ENCODE measurements at places on chromosomes 2 and 18.

GRCh38 chr2:61416871-61417645, 53.8 kb downstream of the USP34 start:
- no peak for DNase-seq

GRCh38 chr18:46167971-46168370, 63.8 kb downstream of the HAUS1 start:
- peak; percentile 30 for DNase-seq

- no peak for DNase-seq
These were observed 31.9 kb upstream of the CASP8 start for GRCh38 chr2:201228271-201228911.

GRCh38 chr2:102770506-102770905, 8.7 kb downstream of the TMEM182 start:
- DNase-seq: no peak

DNA sequence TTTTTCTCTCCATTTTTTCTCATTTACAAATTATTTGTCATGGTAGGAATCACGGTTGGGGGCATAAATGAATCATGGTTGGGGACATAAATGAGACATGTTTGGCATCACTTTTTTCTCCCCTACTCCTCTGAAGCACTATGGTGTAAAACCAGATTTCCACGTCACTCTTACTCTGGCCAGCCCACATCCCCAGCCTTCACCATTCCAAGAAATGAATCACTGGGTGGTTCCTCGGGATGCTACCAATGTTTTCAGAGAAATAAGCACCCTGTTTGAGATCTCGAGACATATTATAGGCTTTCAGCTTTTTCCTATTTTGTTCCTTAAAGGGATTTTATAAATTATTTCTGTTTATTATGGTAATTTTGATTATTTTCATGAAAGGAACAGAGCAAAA, 155.0 kb upstream of the SLC8A1 start:
- DNase-seq: no peak

- no peak for DNase-seq
These were observed 156.9 kb downstream of the CCDC102B start for GRCh38 chr18:68954738-68955137.

DNA sequence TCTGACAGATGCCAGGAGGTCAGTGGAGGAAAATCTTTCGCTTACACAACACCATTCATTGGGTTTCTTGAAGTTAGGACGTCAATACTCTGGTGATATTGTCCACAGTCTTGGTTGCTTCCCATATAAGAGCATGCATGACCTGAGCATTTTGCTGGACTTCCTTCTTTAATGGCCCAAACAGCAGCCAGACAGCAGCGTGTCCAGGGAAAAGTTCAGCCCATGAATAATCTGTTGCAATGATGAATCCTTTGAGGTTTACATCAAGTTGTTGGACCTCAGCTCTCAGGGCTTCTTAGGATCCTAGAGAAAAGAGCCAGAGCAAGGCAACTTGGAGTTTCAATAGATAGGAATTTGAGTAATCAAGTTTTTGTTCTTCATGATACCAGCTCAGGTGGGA, 155.6 kb upstream of the MGAT5 start:
- DNase-seq: no peak

GRCh38 chr2:229133155-229133772, 137.8 kb downstream of the PID1 start:
- no peak for DNase-seq

GRCh38 chr2:141714496-141714895, 416.3 kb downstream of the LRP1B start:
- DNase-seq: no peak

DNA sequence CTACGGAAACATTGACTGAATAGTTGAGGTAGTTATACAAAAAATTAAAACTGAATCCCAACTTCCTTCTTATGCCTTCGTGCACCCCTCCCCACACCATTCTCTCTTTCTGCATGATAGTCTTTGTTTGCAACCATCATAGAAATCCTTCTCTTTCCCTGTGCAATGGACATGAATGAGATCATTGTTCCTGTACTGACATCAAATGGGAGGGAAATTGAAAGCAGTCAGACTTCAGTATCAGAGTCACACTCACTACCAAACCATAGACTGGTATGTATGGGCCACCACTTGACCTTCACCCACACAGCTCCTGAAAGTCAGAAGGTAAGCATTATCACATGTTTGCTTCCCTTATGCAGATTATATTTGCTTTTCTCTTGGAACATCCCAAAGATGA, 782.8 kb downstream of the BCL11A start:
- no peak for DNase-seq

GRCh38 chr2:208297961-208298360, 31.9 kb downstream of the PIKFYVE start:
- DNase-seq: no peak

DNA sequence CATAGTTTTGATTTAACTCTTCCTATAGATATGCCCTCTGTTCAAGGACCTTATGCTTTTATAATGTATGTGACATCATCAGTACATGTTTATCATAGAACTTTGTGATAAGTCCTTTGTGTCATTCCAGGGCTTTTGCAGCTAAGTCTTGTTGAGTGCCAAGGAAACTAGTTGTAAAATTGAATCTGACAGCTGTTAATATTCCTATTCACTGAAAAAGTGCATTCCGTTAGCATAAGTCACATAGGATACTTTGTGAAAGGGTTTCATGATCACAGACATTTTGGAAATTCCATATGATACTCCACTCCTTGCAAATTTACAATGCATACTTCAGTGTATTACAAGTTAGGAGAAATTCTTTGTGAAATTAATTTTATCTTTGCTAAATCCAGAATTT, 503.4 kb downstream of the CCDC85A start:
- DNase-seq: no peak

DNA sequence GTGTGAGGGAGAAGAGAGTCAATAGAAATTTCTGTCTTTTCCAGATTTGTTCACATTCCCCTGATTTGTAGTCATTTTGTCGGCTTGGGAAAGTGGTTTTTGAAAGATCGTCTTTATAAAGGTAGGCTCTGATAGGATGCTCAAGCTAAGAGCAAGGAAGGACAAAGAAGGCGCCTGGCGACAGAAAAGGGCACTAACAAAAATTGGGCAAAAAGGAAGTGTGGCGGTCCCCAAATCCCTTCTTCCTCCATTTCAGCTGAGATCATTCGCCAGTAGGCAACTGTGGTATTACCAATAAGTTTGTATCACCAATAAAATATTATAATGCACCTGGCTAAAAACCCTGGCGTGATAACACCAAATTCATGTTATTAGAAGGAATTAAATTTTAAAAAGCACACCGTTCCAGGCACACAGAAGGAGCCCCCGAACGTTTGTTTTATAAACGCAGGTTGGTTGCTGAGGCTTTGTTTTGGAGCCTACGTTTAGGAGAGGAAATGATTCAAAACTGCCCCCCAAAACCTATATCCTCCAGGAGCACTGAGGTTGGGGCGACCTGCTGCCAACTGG, 756 bp upstream of the PTPN4 start:
- no peak for DNase-seq

- peak; percentile 36 for DNase-seq
These were observed 104.4 kb upstream of the STK17B start for GRCh38 chr2:196275646-196276352.

- no peak for DNase-seq
These were observed 11.8 kb downstream of the RTN4 start for GRCh38 chr2:55038428-55038827.

DNA sequence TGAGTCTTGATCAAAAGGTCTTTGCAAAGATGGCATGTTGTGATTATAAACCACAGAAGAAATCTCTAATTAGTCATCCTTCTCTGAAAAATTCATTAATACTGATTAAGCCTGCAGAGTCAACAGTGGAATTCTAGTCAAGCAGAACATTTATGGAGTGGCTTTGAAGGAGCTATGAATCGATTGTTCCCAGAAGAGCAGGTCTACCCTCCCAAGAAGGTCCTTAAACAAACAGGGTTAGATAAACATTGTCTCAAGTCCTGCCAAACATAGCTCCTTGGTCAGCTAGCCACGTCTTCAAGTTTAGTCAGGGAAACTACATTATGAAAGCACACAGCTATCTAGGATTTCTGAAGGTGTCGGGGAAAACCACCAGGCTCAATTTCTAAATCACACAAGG, 88.9 kb downstream of the ITGA4 start:
- DNase-seq: no peak

GRCh38 chr2:10080536-10081304, 509 bp upstream of the CYS1 start:
- peak; percentile 38 for DNase-seq

GRCh38 chr2:130920415-130921163, 83.9 kb downstream of the ARHGEF4 start:
- peak; percentile 62 for DNase-seq

- no peak for DNase-seq
These were observed 18.5 kb upstream of the TMEM178A start for GRCh38 chr2:39647104-39647765.

- no peak for DNase-seq
These were observed 33.1 kb downstream of the SEC11C start for GRCh38 chr18:59172664-59173249.

DNA sequence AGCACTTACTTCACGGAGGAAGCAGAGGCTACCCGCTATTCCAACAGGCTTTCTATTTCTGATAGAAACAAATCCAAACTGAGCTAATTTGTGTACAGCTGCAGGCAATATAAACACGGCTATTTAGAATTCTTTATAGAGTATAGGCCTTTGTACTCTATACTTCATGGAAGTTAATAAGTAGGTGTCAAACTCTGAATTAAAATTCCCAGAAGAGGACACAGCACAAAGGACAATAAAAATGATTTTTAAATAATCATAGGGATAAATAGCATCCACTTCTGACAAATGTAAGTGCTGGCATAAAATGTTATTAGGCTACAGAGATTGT, 261.5 kb downstream of the AFF3 start:
- no peak for DNase-seq

DNA sequence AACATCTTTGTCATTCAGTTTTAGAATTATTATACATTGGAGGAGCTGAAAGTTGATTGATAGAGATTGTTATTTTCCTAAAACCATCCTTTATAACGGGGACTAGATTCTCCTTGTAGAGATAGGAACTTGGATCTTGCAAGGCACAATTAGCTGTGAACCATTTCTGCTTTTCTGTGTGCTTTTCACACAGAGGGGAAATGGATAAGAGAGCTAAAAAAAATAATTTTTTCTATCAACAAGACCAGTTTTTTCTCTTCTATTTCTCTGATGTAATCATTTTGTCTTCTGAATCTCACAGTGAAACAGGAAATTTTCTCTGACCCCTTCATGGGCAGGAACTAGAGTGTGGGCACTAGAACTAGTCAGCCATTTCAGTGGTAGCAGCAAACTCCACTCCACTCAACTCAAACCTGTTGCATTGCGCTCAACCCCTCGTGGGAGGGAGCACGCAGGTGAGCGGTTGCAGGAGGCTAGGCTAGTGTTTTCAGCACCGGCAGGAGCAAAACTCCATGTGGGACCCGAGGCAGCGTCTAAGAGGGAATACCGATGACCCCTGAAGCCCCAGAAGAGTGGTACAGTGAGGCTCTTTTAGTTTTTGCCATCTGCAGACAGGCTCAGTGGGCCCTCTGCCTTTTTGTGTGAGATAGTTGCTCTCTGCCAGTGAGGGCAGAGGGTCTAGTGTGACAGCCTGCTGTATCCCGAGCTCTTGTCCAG, 24.0 kb upstream of the SLC39A10 start:
- no peak for DNase-seq

DNA sequence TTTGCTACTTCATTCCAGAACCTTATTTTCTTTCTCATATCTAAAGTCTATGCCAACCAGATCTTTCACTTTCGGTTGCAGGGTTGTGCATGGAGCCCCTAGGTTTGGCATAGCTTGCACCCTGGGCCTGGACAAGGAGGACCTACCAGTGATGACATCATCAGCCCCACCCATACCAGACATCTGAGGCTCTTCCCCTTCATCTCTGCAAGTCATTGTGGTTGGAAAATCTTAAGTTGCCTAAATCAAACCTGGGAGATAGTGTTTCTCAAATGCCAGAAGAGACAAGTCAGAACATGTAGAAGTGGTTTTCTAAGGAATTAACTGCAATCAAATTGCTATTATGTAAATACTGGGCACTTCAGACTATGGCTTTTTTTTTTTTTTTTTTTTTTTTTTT, 363.3 kb downstream of the ZNF516 start:
- no peak for DNase-seq

DNA sequence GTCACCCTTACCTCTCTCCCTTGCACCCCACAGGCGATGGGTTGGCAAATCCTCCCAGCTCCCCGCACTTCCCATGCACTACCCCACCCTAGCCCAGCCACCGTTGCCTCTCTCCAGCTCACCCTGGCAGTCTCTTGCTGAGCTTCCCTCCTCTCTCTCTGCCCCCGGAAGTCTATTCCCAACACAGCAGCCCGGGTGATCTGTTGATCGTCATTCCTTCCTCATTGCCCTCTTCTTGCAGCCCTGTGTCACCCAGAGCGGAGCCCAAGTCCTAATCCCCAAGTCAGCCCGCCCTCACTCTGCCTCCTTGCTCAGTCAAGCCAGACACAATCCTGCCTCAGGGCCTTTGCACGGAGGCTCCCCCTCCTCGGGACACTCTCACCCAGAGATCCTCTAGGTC, 55.2 kb downstream of the CIB4 start:
- DNase-seq: no peak

- DNase-seq: no peak
These were observed 127.1 kb downstream of the SRBD1 start for GRCh38 chr2:45483997-45484396.

DNA sequence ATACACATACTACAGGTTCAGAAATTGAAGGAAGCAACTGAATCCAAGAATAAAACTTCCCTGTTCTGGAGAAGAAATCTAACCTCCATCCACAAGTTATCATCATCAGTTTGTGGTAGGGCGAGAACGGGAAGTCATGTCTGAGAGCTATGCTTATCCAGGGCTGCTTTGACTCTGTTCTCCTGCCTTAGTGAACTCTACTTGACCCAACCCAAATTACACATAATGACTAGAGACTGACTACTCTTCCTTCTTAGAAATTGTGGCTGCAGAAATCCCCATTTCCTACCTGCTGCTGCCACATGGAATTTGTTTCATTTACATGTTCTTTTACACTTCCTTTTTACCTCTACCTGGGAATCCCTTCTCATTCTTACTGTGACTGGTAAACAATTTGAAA, 1102.6 kb upstream of the PIK3C3 start:
- no peak for DNase-seq

- DNase-seq: no peak
These were observed 4.1 kb upstream of the FLACC1 start for GRCh38 chr2:201361078-201361733.

DNA sequence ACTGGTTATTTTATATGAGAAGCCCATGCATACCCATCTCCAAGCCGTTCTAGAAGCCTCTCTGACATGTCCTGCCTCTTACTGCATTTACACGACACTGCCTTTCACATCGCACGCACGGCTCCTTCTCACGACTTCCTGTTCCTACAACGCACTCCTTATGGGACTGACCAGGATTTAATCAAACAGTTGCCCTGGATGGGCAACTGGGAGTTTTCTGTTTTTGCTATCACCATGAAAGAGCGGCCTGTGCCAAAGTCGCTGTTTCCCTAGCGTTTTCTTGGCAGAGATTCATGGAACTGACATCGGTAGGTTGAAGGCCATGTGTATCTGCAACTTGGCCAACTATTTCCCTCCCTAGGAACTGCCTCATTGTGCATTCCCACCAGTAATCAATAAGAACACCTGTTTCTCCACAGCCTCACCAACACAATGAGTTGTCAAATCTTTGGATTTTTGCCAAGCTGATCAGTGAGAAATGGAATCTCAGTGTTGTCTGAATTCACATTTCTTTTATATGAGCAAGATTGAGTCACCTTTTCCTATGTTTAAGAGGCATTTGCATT, 97.2 kb upstream of the OTOS start:
- DNase-seq: no peak

- no peak for DNase-seq
These were observed 3.0 kb downstream of the SLC1A4 start for GRCh38 chr2:64992218-64992617.

GRCh38 chr2:217075268-217076057, 215.6 kb upstream of the TNP1 start:
- DNase-seq: no peak

Measured in activated T-cell treated with anti-CD3 and anti-CD28 coated beads, Interleukin-2, amount 50 U/mL, for 1 hour (primary cell).